ENCODE measurements at places on chromosomes 12 and 14. TPM values are rescaled to one million over a fixed set of nuclear protein-coding genes. Genes with fewer than 3 reads are reported as not detected.

GRCh38 chr14:45897439-45897838, 644.4 kb upstream of the MIS18BP1 start:
- no peak for DNase-seq

NPFF gene
- total RNA-seq: not detected

DHRS2 gene
- total RNA-seq: 0.69 TPM

DNA sequence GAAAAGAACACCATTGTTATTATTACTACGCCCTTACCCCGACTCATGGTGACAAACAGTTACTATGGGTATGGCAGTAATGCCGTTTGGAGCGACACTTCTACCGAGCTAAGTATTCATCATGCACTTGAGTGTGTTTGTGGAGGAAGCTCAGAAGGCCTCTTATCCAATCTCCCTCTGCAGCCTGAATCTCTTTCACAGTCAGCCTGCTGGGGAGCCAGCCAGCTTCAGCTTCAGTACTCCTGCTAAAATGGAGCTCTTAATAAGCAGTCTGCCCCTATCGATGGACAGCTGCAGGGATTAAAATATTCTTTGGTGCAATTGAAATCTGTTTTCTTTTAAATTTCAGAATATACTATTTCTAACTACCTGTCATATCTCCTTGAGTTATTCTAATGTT, 24.7 kb upstream of the ATP5MC2 start:
- DNase-seq: no peak

DNA sequence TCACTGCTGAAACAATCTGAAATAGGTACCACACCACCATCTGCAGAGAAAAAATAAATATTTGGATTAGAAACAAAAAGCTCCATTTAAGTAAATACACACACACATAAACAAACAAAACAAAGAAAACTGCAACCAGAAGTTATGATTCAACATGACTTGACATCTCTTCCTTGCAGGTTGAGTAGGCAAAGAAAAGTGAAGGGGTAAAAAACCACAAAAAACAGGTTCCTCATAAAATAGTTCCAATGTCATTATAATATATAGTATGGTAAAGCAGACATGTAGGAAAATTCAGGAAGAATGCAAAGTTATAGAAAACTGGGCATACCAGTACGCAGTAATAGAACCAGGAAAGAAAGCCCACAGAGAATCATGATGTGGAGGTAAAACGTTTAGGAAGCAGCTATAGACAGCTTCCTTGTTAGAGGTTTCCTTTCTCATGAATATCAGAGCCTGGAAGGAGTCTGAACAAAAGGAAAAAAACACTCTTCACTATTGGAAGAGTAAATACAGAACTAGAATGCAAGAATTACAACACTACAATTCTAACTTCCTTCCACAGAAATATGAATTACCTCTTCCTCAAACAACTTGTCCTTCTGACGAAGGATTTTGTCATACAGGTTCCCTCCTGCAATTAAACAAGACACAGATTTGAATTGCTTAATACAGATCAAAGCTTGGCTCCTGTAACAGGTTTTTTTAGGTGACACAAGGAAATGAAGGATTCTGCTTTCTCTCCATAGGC, 6.1 kb downstream of the NEK9 start:
- no peak for DNase-seq

DNA sequence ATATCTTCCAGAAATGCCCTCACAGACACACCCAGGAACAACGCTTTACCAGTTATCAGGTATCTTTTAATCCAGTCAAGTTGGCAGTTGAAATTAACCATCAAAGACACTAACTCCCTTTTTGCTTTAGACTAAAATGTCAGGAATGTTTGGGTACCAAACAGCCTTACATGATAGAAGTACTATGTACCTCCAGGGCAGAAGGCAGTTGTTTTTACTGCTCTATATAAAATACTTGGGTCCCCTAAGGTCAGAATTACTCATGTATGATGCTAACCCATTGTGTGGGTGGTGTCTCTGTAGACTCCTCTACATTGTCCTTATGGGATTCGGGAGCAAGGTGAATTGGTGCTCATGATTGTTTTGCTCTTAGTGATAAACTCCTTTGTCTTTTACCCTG, 492.5 kb upstream of the FLRT2 start:
- no peak for DNase-seq

Data from epithelial cell of proximal tubule (primary cell).